A549 treated with GW870086 at 1 μM for 4 hours (cell line): ENCODE measurements at places on chromosomes 3 and 15. TPM values are rescaled to one million over a fixed set of nuclear protein-coding genes. Genes with fewer than 3 reads are reported as not detected.

The CCDC39 gene
- 0.17 TPM in 1 of 5 replicates, not detected in the others for total RNA-seq

The LRTM1 gene
- total RNA-seq = not detected in 5 replicates

The CYP8B1 gene
- total RNA-seq = not detected in 5 replicates

The ISL2 gene
- total RNA-seq = 2.1 to 4.4 TPM (median 3.8 TPM) in 5 replicates

The KLHL40 gene
- total RNA-seq = not detected in 5 replicates

The LMAN1L gene
- not detected in 5 replicates for total RNA-seq

The PLSCR2 gene
- total RNA-seq = not detected in 5 replicates

The P3H2 gene
- total RNA-seq = 24.9 to 37.4 TPM (median 31.8 TPM) in 5 replicates

The TOPBP1 gene
- total RNA-seq = 21.3 to 28.6 TPM (median 24.2 TPM) in 5 replicates

The ALDH1A3 gene
- 14.6 to 19.7 TPM (median 16.5 TPM) in 5 replicates for total RNA-seq

The CD47 gene
- total RNA-seq = 33.0 to 42.9 TPM (median 38.8 TPM) in 5 replicates

The GOLGA6D gene
- 0.05 to 0.09 TPM in 2 of 5 replicates, not detected in the others for total RNA-seq

The RAB27A gene
- 9.7 to 12.1 TPM (median 11.0 TPM) in 5 replicates for total RNA-seq

The TP63 gene
- 0.11 to 0.29 TPM (median 0.21 TPM) in 5 replicates for total RNA-seq

The CCDC13 gene
- 0.41 to 0.61 TPM (median 0.46 TPM) in 5 replicates for total RNA-seq

The CLEC3B gene
- total RNA-seq = 0.27 TPM in 1 of 5 replicates, not detected in the others

The ALPK3 gene
- 0.03 to 0.48 TPM (median 0.32 TPM) in 5 replicates for total RNA-seq

The SNRPN gene
- 95.5 to 100.0 TPM (median 96.7 TPM) in 5 replicates for total RNA-seq

The TERC gene
- total RNA-seq = not detected in 5 replicates

The GOLGA6L22 gene
- not detected in 5 replicates for total RNA-seq

The CHAC1 gene
- 4.9 to 10.0 TPM (median 6.1 TPM) in 5 replicates for total RNA-seq

The ESYT3 gene
- 0.54 to 0.94 TPM (median 0.70 TPM) in 5 replicates for total RNA-seq

The MST1R gene
- total RNA-seq = 5.4 to 8.4 TPM (median 7.7 TPM) in 5 replicates

The FEM1B gene
- 16.1 to 28.2 TPM (median 24.5 TPM) in 5 replicates for total RNA-seq
